Adrenal gland (tissue), 19 donors: ENCODE measurements at places on chromosomes 13 and 19. TPM values are rescaled to one million over a fixed set of nuclear protein-coding genes. Genes with fewer than 3 reads are reported as not detected.

GRCh38 chr19:35279985-35280821 is 2.1 kb upstream of the HAMP start:
- H3K4me1 ChIP-seq: peaks cover 11% of the 10 kb centered on the region

DNA sequence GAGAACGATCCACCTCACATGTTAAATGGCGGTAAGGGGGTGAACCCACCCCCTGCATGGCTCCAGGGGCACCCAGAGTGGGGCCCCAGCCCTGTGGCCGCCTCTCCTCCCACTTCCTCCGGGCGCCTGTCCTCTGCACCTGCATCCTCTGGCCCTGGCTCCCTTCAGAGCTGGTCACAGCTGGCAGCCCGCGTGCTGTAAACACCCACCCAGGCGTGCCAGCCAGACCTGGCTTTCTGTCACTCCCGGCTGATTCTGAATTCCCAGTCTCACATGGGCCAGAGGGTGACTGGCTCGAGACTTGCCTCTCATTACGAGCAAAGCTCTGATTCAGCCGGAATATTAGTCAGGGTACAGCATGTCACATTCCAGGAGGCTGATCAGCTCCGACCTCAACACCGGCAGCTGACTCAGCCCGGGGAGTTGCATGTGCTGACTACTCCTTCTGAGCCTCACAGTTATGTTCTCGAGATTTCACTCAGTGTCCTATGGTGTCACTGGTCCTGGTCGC is 75.1 kb downstream of the GNG7 start:
- no peak overlapping the region for H3K4me3 ChIP-seq
- H3K36me3 ChIP-seq: no peaks in the 10 kb centered on the region
- H3K4me1 ChIP-seq: peaks cover 24% of the 10 kb centered on the region
- peak; percentile 97 for DNase-seq
- peak overlapping the region; percentile 85 for H3K27ac ChIP-seq
- H3K27me3 ChIP-seq: no peaks in the 10 kb centered on the region

DNA sequence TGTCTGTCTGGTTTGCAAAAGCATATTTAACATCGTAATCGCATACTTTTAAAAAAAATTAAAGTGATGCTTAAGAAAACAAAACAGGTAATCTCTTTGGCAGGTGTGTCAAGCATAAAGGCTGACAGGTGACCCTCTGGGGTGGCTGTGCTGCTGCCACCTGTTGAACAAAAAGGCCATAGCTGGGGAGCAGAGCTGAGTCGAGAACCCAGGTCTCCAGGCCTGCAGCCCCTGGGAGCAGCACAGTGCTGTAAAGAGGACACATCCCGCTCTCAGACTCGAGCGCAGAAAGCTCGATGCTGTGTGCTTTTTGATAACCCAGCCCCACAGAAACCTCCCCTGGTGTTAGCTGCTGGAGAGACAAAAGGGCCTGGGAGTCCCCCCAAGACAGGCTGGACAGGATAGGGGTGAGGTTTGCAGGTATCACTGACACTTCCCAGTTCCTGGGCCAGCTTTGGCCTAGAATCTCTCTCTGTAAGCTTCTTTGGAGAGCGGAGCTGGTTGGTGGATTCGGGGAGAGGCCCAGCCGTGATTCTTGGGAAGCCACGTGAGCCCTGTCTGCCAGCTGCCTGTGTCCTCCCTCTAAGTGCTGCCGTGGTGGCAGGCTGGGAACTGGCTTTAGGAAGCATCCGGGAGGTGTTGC is 66.9 kb downstream of the C13orf42 start:
- no peak for DNase-seq
- H3K4me3 ChIP-seq: no peak overlapping the region
- no peaks in the 10 kb centered on the region for H3K36me3 ChIP-seq
- H3K27ac ChIP-seq: no peak overlapping the region
- H3K27me3 ChIP-seq: no peaks in the 10 kb centered on the region

DNA sequence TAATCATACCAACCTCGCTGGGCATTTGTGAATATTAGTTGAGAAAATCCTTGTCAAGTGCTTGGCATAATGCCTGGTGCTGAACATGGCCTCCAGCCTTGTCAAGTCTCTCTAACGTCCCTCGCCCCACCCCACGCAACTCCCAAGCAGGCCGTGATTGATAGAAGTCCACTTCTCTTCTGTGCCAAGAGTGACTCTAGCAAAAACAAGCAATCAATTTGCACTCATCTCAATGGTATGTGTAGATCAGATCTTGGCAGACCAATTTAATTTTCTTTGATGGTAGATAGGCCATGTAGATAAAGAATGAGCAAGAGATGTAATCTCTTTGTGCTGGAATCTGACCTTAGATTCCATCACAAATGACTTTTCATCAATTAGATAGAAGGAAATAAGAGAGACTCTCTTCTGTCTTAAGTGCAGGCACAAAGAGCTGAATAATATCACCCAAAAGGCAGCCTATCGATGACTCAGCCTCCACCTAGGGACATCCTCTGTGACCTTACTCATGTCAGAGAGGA is 31.0 kb upstream of the KATNAL1 start:
- DNase-seq: peak; percentile 64
- H3K36me3 ChIP-seq: no peaks in the 10 kb centered on the region
- no peak overlapping the region for H3K27ac ChIP-seq
- H3K4me1 ChIP-seq: peaks cover 16% of the 10 kb centered on the region

DNA sequence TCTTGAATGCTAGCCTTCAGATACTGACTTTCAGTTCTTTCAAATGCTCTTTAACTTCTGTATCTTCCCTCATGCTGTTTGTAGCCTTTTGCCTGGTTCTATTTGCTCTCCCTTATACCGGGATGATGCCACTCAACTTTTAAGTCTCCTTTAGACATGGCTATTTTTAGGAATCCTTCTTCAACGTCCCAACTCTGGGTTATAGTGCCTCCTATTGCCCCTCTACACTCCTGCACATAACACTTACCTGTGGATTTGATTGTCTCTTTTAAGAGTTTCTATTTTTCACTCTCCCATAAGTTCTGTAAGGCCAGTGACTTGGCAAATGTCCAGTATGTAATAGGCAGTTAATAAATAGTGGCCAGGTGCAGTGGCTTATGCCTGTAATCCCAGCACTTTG is 343.0 kb downstream of the KLF5 start:
- H3K36me3 ChIP-seq: no peaks in the 10 kb centered on the region
- H3K4me3 ChIP-seq: no peak overlapping the region
- H3K27me3 ChIP-seq: no peaks in the 10 kb centered on the region
- DNase-seq: no peak
- H3K4me1 ChIP-seq: no peaks in the 10 kb centered on the region

DNA sequence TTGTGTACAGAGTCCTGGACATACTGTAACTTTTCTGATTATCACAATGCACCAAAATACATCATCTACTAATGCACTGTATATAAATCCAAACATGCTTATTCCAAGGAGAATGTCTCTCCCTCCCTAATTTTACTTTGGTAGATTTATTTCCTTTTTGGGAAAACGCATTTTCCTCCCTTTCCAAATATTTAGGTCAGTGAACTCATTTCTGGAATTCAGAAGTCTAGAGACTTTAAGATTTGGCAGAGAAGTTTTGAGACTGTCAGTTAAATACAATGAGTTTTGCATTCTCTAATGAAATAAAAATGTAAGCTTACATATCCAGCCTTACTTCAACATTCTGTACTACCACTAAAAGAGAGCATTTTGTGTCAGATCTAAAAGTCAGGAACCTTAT is 165.8 kb upstream of the EDNRB start:
- no peaks in the 10 kb centered on the region for H3K4me1 ChIP-seq
- no peak overlapping the region for H3K4me3 ChIP-seq
- no peaks in the 10 kb centered on the region for H3K36me3 ChIP-seq
- H3K27me3 ChIP-seq: no peaks in the 10 kb centered on the region

- no peaks in the 10 kb centered on the region for H3K4me1 ChIP-seq
- no peak for DNase-seq
Observed at GRCh38 chr13:41199526-41199925, 5.2 kb upstream of the KBTBD7 start.

GRCh38 chr19:39284032-39284431 is 12.2 kb upstream of the IFNL1 start:
- no peaks in the 10 kb centered on the region for H3K36me3 ChIP-seq
- H3K27ac ChIP-seq: no peak overlapping the region
- H3K4me1 ChIP-seq: no peaks in the 10 kb centered on the region

TNNT1 gene
- total RNA-seq: 0.96 TPM

- peaks cover 9% of the 10 kb centered on the region for H3K27me3 ChIP-seq
- H3K36me3 ChIP-seq: no peaks in the 10 kb centered on the region
- H3K4me3 ChIP-seq: no peak overlapping the region
- no peak for DNase-seq
Observed at GRCh38 chr19:45217193-45217956, 27.8 kb downstream of the EXOC3L2 start.

DNA sequence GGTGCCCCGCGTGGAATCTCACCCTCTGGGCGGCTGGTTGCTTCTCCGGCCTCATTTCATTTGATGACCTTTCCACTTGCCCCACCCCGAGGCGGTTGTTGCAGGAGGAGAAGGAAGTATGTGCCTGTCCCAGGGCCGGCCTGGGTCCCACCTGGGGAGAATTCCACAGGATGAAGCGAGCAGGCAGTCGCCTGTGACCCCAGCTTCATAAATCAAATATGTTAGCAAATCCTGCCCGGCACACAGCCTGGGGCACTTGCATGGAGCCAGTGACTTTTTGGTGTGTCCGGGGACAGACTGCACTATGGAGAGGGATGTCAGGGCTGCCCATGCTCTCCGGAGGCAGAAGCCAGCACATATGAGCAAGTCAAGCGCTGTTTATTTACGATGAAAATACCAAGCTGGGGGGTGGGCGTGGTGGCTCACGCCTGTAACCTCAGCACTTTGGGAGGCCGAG is 19.7 kb upstream of the ZBTB7A start:
- no peak overlapping the region for H3K27ac ChIP-seq
- no peaks in the 10 kb centered on the region for H3K4me1 ChIP-seq
- DNase-seq: no peak
- no peak overlapping the region for H3K4me3 ChIP-seq
- H3K36me3 ChIP-seq: peaks cover 16% of the 10 kb centered on the region

DNA sequence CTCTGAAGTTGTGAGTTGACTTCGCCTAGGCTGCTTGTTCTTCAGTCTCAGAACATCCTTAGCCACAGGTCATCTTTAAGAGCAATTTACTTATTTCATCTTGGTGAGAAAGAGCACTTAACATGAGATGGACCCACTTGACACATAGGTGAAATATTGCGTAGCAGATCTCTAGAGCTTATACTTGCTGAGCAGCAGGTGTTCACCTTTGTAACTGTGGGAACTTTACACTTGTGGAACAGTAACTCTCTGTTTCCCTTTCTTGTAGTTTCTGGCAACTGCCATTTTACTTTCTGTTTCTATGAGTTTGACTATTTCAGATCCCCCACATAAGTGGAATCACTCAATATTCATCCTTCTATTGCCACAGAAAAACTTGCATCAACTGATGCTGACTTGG is 95.7 kb downstream of the SLC10A2 start:
- DNase-seq: no peak
- H3K36me3 ChIP-seq: no peaks in the 10 kb centered on the region
- H3K27me3 ChIP-seq: no peaks in the 10 kb centered on the region
- no peaks in the 10 kb centered on the region for H3K4me1 ChIP-seq

GRCh38 chr19:44455100-44455499 is 6.8 kb upstream of the ZNF229 start:
- H3K27ac ChIP-seq: no peak overlapping the region
- H3K4me3 ChIP-seq: no peak overlapping the region
- DNase-seq: no peak
- no peaks in the 10 kb centered on the region for H3K27me3 ChIP-seq

FPR3 gene
- total RNA-seq: 32.9 TPM

SHC2 gene
- 81.4 TPM for total RNA-seq

DNA sequence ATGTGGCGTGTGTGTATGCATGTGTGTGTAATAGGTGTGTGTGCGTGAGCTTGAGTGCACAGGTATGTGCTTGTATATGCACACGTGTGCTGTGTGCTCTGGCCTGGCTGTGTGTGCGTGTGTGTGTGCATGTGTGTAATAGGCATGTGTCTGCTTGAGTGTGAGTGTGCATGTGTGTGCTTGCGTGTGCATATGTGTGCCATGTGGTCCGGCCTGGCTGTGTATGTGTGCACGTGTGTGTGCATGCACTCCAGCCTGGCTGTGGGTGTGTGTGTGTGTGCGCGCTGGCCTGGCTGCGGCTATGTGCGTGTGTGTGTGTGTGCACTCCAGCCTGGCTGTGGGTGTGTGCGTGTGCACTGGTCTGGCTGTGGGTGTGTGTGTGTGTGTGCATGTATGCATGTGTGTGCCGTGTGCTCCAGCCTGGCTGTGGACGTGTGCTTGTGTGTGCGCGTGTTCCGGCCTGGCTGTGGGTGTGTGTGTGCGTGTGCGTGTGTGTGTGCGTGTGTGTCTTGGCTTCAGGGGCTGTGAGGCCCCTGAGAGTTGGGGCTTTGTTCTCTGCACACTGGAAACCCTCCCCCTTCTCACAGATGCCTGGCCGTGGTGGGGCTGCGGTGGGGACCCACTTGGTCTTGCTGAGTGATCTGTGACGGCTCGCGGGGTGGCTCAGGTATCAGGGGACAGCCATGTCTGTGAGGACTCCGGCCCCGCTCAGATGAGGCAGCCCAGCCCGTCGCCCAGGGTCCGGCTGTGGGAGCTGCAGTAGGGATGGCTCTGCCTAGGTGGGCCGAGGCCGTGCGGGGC is 8.2 kb downstream of the SPPL2B start:
- no peak overlapping the region for H3K4me3 ChIP-seq
- no peaks in the 10 kb centered on the region for H3K4me1 ChIP-seq
- no peak for DNase-seq
- H3K36me3 ChIP-seq: peaks cover 14% of the 10 kb centered on the region

DNA sequence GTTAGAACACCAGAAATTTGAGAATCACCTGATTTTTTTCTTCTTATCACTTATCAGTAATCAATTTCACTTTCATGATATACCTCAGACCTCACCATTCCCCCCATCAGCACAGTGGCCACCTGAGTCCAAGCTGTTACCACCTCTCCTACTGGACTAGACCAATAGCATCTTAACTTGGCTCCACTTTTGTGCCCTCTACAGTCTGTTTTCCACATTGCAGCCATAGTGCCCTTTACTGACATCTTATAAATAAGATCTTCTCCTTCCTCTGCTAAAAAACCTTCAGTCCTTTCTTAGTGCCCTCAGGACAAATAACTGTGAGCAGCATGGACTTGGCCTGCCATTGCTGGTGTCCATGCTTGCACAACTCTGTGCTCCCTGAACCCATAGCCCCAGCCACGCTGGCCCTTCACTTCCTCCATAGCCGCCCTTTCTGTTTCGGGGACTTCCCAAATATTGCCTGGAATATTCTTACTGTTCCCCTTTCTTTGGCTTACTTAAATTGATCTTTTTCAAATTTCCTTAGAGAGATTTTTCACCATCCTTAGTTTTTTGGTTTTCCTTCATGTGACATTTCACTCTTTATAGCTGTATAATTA is 380.8 kb downstream of the LMO7 start:
- no peaks in the 10 kb centered on the region for H3K36me3 ChIP-seq
- no peaks in the 10 kb centered on the region for H3K4me1 ChIP-seq
- no peaks in the 10 kb centered on the region for H3K27me3 ChIP-seq
- no peak overlapping the region for H3K27ac ChIP-seq
- no peak overlapping the region for H3K4me3 ChIP-seq

- no peak overlapping the region for H3K4me3 ChIP-seq
- no peak for DNase-seq
- H3K4me1 ChIP-seq: no peaks in the 10 kb centered on the region
- H3K27ac ChIP-seq: no peak overlapping the region
- H3K36me3 ChIP-seq: no peaks in the 10 kb centered on the region
Observed at GRCh38 chr13:46088821-46089562, 15.8 kb downstream of the CPB2 start.

- no peak overlapping the region for H3K4me3 ChIP-seq
- peaks cover 3% of the 10 kb centered on the region for H3K27me3 ChIP-seq
- no peak for DNase-seq
- peaks cover 8% of the 10 kb centered on the region for H3K4me1 ChIP-seq
- no peaks in the 10 kb centered on the region for H3K36me3 ChIP-seq
Observed at GRCh38 chr13:23560571-23561089, 9.6 kb upstream of the TNFRSF19 start.
